ENCODE measurements at places on chromosomes 7 and 10. TPM values are rescaled to one million over a fixed set of nuclear protein-coding genes. Genes with fewer than 3 reads are reported as not detected.

The GIMAP1 gene
- not detected for total RNA-seq

The GBX1 gene
- not detected for total RNA-seq

The IL2RA gene
- total RNA-seq, result not detected

The SAMD9L gene
- 1.4 TPM for total RNA-seq

The LIPJ gene
- total RNA-seq, result not detected

The HTR5A gene
- not detected for total RNA-seq

The THNSL1 gene
- total RNA-seq, result 4.4 TPM

The RBP3 gene
- not detected for total RNA-seq

The DBF4 gene
- total RNA-seq, result 33.4 TPM

The UPP1 gene
- 71.3 TPM for total RNA-seq

Measured in A549 treated with DMSO at 1 μM for 4 hours (cell line).